ENCODE measurements at places on chromosomes 16 and 17.

GRCh38 chr17:77527836-77528505 lies 387.2 kb downstream of the SEC14L1 start:
- no peak for DNase-seq

DNA sequence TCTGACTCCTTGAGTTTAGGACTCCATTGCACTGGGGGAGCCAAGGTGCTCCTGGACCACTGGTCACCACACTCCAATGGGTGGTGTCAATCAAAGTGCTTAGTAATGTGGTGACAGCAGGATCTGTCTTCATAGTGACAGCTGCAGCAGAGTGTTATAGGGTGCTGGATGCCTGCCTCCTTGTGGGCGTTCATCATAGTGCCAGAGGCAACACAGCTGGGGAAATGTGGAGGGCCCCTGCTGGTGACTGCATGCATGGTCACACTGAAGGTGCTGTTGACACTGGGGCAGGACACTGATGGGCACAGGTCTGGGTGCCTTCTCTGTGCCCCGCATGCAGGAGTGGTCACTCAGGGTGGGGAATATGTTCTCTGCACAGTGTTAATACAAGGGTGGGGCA lies 177.5 kb upstream of the CDH8 start:
- no peak for DNase-seq

DNA sequence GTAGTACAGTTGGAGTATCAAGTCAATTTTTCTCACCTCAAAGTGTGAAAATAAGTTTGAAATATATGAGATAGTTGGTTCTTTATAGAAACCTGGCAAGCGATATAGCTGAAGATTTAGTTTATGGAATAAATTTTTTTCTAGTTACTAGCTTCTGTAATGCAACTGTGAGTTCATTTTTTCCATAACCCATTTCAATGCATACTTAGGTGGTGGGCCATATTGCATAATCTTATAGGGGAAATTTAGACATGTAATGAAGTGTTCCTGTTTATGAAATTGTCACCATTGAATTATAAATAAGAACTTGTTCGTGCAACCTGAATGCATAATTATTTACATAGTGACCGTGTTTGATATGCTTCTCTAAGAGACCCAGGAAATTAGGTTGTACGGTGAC lies 9.0 kb downstream of the MOSMO start:
- DNase-seq = no peak

DNA sequence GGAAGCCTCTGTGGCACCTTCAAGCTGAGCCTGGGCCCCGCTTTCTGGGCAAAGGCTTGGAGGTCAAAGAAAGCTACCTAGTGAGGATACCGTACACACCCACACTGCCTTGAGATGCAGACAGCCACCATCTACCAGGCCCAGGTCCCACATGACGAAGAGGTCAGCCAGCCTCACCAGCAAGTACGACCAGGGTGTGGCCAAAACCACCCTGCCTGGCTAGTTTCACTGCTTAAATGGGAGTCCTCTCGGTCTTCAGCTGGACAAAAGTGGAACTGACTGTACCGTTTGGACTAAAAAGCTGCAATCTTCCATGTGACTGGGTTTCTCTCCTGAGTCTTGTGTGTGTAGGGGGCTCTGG lies 21.6 kb downstream of the VASN start:
- no peak for DNase-seq

GRCh38 chr17:78561166-78561565 lies 16.0 kb downstream of the DNAH17 start:
- DNase-seq = no peak

GRCh38 chr17:59435238-59435637 lies 103.8 kb downstream of the YPEL2 start:
- no peak for DNase-seq

DNA sequence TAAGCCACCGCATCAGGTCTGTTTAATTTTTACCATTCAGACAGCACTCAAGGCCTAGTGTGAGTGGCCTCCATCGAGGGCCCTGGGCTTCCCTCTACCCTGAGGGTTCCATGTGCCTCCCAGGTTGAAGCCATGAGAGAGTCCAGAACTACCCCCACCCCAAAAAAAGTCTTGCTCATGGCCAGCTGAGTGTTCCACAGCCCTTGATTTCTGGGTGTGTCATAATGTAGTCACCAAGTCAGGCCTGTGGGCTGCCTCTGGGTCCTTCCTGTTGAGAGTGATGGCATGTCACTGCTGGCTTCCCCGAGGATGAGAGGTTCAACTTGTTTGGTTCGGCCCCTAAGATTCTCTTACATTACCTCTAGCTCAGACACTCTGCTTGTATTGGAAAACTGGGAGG lies 100.6 kb downstream of the PITPNC1 start:
- no peak for DNase-seq

DNA sequence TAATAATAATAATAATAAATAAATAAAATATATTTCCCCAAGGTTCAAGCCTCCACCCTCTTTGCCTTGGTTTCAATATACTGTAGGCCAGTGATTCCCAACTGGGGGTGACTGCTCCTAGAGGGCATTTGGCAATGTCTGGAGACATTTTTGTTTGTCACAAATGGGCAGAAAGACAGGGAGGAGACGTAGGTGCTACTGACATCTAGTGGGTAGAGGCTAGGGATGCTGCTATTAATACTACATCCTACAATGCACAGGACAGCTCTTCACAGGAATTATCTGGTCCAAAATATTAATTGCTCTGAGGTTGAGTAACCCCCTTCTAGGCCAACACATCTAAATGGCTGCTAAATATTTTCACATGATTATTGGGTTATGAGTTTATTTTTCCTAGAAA lies 12.8 kb upstream of the PRR14 start:
- no peak for DNase-seq

GRCh38 chr16:67216612-67217490 lies 10.1 kb upstream of the TMEM208 start:
- no peak for DNase-seq

DNA sequence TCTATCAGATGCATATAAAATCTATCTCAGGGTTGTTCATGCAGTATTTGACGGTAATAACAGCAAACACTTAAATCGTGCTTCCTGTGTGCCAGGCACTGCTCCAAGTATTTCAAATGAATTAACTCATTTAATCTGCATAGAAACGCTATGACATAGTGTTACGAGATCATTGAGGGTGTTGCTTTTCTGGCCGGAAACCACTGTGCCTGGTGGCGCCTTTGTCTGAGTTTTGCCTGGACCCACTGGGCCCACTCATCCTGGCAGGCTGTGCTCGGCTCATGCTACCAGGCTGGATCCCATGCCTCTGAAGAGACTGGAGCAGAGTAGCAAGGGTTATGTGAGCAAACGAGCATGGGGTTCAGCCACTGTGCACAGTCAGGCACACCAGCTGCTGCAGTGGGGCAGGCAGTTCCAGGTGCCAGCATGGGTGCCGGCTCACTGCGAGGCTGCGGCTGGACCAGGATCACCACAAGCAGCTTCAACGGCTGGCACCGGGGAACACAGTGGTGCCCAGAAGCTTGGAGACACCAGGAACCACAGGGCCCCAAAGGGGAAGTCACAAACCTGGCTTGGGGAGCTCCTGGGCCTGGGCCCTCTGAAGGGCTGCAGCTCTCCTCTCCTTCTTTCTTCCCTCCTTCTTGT lies 45.9 kb upstream of the CLEC19A start:
- no peak for DNase-seq

DNA sequence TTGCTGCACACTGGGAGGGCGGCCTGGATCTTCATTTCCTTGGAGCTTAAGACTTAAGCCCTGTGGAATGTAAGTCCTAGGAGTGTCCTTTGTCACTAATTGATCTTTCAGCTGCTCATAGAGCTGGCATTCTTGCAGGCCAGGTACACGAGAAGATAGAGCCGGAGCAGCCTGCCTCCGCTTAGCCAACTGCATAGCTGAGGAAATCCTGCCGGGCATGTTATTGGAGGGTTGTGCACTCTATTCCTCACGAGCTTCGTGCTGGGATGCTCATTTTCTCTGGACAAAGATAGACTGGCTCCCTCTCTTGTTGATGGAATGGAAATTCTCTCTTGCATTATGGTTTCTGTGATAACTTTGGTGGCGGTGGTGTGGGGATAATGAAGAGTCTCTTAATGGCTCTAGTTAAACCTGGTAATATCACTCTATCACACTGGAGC lies 76.9 kb downstream of the RPA1 start:
- DNase-seq = no peak

- no peak for DNase-seq
Measured at GRCh38 chr17:75096082-75096625, 8.4 kb downstream of the SLC16A5 start.

DNA sequence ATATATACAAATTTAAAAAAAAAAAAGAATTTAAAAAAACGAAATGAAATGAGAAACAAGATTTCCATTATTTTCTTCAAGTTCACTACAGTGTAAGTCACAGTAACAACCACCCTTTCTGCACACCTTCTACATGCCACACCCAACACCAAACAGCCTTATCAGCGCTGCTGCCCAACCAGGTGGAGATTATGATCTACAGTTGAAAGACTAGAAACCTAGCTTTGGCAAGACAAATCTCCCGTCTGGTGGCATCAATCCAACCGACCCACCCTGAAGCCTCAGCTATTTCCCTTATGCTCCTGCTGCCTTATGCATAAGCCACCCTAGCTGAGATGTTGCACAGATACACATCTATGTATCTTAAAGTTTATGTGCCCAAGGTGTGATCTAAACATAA lies 60.8 kb downstream of the PARN start:
- DNase-seq = no peak

DNA sequence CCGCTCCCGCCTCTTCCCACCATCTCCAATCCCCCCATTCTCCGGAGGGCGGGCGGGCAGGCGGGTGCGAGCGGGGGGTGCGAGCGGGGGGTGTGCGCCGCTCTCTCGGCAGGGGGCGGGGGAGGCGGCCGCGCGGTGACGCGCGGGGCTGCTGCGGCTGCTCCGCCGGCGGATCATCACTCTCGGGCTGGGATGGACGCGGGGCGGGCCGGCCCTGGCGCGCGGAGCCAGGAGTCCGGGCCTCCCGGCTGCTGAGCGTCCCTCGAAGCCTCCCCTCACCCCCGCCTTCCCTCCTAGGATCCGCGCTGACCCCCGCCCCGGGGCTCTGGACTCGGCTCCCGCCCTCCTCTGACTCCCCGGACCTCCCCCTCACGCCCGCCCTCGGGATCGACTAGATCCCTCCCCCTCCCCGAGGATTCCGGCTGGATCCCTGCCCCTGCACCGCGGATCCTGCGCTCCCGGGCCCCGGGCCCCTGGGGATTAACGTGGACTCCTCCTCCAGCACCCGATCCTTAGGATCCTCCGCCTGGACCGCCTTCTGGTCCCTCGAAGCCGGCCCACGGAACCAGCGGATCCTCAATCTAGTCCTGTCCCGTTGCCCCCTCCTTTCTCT lies 946 bp upstream of the TMEM256 start:
- no peak for DNase-seq

DNA sequence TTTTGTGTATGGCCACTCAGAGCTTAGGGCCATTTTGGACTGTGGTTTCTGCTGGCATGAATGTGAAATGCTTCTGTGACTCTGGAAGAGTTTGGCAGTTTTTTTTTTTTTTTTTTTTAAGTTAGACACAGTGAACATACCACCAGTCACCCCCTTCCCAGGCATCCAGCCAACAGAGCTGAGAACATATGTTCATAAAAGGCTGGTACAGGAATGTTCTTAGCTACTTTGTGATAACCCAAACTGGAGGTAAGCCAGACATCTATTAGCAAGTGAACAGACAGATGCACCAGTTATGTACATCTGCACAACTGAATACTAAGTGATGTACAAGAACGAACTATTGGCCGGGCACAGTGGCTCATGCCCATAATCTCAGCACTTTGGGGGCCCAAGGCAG lies 92.7 kb downstream of the ABCC1 start:
- DNase-seq = no peak

- DNase-seq = peak; percentile 53
Measured at GRCh38 chr17:50056217-50056960, 479 bp downstream of the ITGA3 start.

GRCh38 chr17:35890774-35891155 lies 10.6 kb upstream of the CCL5 start:
- no peak for DNase-seq

GRCh38 chr17:13140750-13141149 lies 122.9 kb upstream of the ELAC2 start:
- DNase-seq = no peak

DNA sequence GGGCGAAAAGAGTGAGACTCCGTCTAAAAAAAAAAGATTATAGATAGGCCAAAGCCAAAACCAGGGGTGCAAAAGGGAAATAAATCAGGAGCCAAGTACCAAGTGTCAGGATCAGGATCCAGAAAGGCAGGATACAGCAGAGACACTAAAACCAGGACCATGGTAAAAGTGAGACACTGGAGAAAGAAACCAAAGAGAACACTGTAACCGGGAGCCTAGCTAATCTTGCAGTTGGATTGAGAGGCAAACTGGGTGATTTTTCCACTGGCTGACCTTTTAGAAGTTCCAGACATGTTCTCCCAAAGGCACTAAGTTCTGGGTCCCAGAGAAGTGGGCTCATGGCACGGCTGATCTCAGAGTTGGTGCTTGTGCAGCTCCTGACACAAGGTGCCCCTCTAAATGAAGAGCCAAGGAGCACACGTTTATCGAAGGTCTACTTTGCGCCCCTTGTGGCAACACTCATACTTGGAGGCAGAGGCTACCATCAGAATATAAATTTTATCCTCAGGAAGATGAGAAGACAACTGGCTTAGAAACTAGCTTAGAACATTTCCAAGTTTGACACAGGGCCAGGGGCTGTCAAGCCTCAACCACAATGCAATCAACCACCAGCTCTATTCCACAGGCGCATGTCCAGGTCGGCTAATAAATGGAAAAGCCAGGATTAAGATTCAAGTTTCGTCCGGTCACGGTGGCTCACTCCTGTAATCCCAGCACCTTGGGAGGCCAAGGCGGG lies 27.5 kb upstream of the HELZ start:
- no peak for DNase-seq

DNA sequence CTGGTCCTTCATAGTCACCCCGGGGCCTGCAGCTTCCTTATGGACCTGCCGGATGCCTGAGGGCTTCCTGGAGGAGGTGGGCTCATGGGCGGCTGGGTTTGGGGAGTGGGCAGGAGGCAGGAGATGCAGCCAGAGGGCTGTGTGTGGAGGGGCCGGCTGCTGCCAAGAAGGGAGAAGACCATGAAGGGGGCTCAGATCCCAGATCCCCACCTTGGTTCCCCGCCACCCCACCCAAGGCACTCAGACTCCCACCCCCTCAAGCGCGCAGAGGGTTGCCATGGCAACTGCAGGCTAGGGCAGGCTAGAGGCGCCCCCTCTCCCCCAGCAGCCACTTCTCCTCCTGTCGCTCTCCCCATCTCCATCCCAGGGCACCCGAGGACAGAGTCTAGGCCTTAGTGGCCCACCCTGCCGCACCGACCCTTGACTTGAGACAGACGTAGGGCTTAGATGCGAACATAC lies 104.5 kb downstream of the CRLF3 start:
- no peak for DNase-seq

DNA sequence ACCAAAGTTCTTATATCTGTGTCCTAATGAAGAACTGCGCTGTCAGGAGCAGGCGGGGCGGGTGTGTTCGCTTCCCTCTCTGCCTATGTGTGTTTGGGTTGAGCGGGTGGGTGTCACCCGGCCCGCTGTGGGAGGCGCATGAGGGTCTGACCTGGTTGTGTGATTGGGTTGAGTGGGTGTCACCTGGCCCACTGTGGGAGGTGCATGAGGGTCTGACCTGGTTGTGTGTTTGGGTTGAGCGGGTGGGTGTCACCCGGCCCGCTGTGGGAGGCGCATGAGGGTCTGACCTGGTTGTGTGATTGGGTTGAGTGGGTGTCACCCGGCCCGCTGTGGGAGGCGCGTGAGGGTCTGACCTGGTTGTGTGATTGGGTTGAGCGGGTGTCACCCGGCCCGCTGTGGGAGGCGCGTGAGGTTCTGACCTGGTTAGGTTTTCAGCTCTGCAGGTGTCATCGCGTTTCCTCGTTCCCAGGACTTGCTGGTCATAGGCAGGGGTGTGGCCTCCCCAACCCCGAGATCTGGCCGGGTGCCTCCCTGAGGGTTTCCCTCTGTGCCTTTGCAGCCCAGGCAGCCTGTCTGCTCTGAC lies 69.6 kb upstream of the ZNF750 start:
- no peak for DNase-seq
